ENCODE measurements at places on chromosomes 5 and 9.

- no peak for DNase-seq
Measured at GRCh38 chr5:58871648-58872242, 288.9 kb downstream of the RAB3C start.

DNA sequence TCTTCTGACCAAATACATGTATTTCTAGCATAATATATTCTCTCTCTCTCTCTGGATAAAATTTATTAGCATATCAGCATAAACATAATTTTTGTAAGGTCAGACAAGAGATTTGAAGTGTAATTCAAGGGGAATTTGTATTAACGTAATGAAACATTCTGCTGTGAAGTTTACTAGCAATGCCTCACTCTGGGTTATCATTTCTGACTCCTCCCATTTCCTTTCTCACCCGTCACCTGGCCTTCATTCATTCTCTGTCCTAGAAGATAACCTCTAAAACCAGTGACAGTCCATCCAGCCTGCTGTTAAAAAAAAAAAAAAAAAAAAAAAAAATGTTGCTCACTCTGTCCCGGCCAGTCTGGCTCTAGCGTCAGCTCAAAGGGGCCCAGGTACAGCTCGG lies 27.1 kb downstream of the GRAMD2B start:
- no peak for DNase-seq

DNA sequence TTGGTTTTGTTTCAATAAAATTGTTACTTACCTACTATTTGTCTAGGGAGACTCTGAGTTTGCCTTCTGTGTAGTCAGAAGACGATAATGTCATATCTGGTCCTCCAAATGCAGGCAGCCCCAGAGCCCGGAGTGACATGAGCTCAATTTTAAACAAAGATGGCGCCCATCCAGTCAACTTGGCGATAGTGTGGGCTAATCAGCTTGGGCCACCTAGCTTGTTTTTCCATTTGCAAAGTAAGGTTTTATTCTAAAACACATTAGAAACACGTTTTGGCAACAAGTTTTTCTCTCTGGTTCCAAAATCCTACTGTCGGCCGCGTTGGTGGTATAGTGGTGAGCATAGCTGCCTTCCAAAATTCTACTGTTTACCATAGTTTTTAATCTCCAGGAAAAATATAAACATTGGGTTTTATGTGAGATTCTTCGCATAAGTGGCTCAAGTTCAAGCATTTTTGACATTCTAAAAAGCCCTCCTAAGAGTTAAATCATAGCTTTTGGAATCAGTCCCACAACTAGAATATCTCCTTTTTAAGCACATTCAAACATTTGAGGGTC lies 13.2 kb downstream of the TSC1 start:
- DNase-seq, result no peak

- no peak for DNase-seq
Measured at GRCh38 chr9:93093877-93094657, 1.9 kb upstream of the CARD19 start.

DNA sequence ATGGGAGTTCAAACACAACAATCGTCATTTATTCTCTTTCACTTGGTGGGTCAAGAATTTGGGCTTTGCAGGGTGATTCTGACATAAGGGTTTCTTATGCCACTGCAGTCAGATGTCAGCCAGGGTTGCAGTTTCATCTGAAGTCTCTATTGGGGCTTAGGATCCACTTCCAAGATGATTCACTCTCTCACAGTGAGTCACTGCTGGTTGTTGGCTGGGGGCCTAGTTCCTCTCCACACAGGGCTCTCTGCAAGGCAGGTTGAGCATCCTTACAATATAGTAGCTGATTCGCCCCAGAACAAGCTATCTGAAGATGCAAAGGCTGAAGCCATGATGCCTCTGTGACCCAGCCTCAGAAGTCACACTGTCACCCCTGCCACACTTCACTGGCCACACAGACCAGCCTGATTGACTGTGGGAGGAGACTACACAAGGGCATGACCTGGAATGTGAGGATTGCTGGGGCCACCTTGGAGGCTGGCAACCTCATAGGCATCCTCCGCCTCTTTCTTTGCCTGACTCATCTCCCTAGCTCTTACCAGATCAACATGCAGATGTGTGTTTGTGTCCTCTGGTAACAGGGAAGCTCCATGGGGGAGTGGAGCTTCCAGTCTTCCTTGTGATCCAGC lies 4.5 kb upstream of the CARD19 start:
- no peak for DNase-seq

- no peak for DNase-seq
Measured at GRCh38 chr5:59485629-59486439, 407.7 kb downstream of the PDE4D start.

- DNase-seq, result no peak
Measured at GRCh38 chr5:157225469-157226422, 40.2 kb upstream of the CYFIP2 start.

GRCh38 chr9:38417003-38417945 lies 7.0 kb downstream of the IGFBPL1 start:
- no peak for DNase-seq

GRCh38 chr9:97747201-97747965 lies 50.2 kb upstream of the XPA start:
- DNase-seq, result no peak

- DNase-seq, result no peak
Measured at GRCh38 chr9:107269681-107270080, 13.4 kb upstream of the RAD23B start.

DNA sequence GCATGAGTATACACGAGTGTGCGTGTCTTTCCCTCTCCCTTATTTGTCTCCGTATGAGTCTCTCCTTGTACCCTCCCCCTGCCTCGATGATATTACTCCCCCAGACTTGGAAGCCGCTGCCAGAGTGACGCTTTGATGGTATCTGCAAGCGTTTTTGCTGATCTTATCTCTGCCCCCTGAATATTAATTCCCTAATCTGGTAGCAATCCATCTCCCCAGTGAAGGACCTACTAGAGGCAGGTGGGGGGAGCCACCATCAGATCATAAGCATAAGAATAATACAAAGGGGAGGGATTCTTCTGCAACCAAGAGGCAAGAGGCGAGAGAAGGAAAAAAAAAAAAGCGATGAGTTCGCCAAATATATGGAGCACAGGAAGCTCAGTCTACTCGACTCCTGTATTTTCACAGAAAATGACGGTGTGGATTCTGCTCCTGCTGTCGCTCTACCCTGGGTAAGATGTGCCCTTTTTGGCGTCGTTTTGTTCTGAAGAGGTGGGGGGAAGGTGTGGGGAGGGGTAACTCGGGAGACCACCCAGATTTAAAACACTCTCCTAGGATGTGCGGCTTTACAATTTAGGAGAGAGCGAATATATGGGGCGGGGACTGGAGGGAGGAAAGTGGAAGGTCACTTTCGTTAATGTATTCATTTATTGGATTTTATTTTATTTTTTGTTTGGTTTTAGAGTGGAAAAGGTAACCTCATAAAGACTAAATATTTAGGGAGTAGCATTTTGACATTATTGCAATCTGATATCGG lies at the start of gene GABRG2:
TSS of gene GABRG2 (plus strand) at position 119 of the 757 bp plus-strand sequence. CDS start at position 346, 227 bp downstream.
- no peak for DNase-seq

DNA sequence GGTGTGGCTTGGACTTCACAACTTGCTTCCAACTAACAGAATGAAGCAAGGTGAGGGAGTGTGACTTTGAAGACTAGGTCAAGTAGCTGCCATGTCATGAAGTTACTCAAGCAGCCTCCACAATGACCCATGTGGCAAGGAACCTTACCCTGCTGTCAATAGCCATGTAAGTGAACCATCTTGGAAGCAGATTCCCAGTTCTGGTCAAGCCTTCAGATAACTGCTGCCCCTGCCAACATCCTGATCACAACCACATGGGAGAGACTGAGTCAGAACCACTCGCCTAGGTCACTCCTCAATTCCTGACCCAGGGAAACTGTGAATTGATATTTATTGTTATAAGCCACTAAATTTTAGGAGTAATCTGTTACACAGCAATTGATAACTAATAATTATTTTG lies 10.9 kb downstream of the ZCCHC10 start:
- DNase-seq, result no peak

DNA sequence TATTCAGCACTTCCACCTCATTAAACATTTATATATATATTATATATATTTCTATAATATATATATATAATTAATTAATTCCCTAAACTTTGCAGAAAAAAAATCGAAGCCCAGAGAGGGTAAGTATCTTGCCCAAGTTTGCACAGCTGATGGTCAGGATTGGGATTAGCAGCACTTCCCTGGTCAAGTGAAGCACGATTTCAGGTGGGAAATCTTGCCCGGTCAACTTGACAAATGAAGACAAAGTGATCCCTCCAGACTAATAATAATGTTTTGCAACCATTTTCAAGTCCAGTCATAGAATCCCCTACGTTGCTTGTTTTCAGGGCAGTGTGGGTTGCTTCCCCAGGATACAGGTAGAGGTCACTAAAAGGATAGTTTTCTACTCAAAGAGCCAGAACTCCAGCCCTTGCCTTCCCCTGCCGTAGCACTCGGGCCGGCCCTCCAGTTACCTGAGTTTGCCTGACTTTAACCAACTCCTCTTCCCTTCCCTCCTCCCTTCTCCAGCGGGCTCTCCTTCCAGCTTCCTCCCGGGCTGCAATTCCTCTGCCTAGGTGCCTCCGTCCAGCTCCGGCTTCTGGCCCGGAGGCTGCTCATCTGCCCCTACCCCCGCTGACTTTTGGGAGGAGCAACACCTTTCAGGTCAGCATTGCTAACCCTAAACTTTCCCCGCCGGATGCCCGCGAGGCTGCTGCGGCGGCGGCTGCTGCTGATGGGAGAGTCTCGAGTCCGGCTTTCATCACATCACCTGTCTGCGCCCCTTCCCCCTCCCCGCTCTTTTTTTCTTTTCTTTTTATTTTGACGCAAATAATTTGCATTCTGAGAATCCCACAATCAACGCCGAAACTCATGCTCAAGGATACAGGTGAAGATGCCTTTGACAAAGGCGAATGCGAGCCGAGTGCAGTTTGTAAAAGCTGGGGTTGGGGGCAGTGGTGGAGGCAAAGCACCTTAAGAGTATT lies 930 bp downstream of the PRLR start:
- DNase-seq, result no peak

- DNase-seq, result no peak
Measured at GRCh38 chr5:29935371-29935770, 1258.1 kb upstream of the CDH6 start.

Measured in hippocampal formation (tissue), 2 donors.